Activated CD4-positive, alpha-beta memory T cell treated with anti-CD3 and anti-CD28 coated beads, Interleukin-2, amount 10 ng/mL, durations not matched to agents 7 days and 5 days (primary cell): ENCODE measurements at places on chromosomes 2 and 18. TPM values are rescaled to one million over a fixed set of nuclear protein-coding genes. Genes with fewer than 3 reads are reported as not detected.
A peak's percentile ranks its signal among the peaks of the same experiment; 100 is the strongest.

- no peaks in the 10 kb centered on the region for H3K36me3 ChIP-seq
- no peaks in the 10 kb centered on the region for H3K4me1 ChIP-seq
- no peaks in the 10 kb centered on the region for H3K27me3 ChIP-seq
- H3K27ac ChIP-seq, result no peak overlapping the region
- H3K4me3 ChIP-seq, result no peak overlapping the region
Measured at GRCh38 chr2:2764001-2764355, 432.9 kb upstream of the MYT1L start.

- no peaks in the 10 kb centered on the region for H3K4me1 ChIP-seq
- no peaks in the 10 kb centered on the region for H3K27me3 ChIP-seq
- H3K36me3 ChIP-seq, result no peaks in the 10 kb centered on the region
- DNase-seq, result no peak
- H3K27ac ChIP-seq, result no peak overlapping the region
- no peak overlapping the region for H3K4me3 ChIP-seq
Measured at GRCh38 chr18:24918257-24918656, 433.7 kb downstream of the ZNF521 start.

GRCh38 chr2:172449911-172450550 is 22.6 kb downstream of the ITGA6 start:
- H3K36me3 ChIP-seq, result no peaks in the 10 kb centered on the region
- peaks cover 23% of the 10 kb centered on the region for H3K4me1 ChIP-seq
- peak overlapping the region; percentile 9 for H3K27ac ChIP-seq
- no peak overlapping the region for H3K4me3 ChIP-seq

- no peak overlapping the region for H3K27ac ChIP-seq
- H3K4me3 ChIP-seq, result no peak overlapping the region
- no peaks in the 10 kb centered on the region for H3K27me3 ChIP-seq
- H3K36me3 ChIP-seq, result peaks cover 14% of the 10 kb centered on the region
- no peaks in the 10 kb centered on the region for H3K4me1 ChIP-seq
Measured at GRCh38 chr2:189824694-189825396, 40.6 kb downstream of the PMS1 start.

DNA sequence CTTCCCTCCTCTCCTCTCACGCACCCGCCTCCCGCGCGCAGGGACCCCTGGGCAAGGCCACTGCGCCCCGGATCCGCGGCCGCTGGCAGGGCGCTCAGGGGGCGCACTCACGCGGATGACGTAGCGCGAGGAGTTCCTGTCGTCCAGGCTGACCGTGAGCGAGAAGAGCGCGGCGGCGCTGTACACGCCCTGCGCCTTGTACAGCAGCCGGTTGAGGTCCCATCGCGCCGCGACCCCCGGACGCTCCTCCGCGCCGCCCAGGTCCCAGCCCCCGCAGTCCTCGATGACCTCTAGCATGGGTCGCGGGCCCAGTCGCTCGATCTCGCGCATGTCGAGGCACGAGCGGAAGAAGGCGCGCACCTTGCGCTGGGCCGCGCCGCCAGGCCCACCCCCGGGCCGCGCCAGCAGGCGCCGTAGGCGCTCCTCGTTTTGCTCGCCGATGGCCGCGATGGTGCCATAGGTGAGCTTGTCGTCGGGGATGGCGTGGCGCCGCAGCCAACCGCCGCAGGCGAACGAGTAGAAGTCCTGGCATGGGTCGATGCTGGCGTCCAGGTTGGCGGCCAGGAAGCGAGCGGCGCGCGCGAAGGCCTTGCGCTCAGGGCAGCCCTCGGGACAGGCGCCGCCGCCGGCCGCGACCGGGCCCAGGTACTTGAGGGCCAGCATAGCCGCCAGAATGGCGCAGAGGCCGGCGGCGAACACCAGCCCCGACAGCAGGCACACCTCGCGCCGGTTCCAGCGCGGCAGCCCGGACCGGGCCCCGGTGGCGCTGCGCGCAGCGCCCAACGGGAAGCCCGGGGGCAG is 1.7 kb downstream of the ECEL1 start:
- peaks cover 42% of the 10 kb centered on the region for H3K27me3 ChIP-seq
- no peak overlapping the region for H3K27ac ChIP-seq
- peaks cover 8% of the 10 kb centered on the region for H3K4me1 ChIP-seq
- H3K36me3 ChIP-seq, result no peaks in the 10 kb centered on the region
- no peak for DNase-seq

- H3K4me1 ChIP-seq, result no peaks in the 10 kb centered on the region
- no peaks in the 10 kb centered on the region for H3K27me3 ChIP-seq
- H3K4me3 ChIP-seq, result no peak overlapping the region
- no peak for DNase-seq
Measured at GRCh38 chr2:66522611-66523376, 87.9 kb downstream of the MEIS1 start.

- no peak overlapping the region for H3K27ac ChIP-seq
- no peak overlapping the region for H3K4me3 ChIP-seq
- no peaks in the 10 kb centered on the region for H3K4me1 ChIP-seq
Measured at GRCh38 chr2:233311241-233311926, 3.8 kb downstream of the SAG start.

DNA sequence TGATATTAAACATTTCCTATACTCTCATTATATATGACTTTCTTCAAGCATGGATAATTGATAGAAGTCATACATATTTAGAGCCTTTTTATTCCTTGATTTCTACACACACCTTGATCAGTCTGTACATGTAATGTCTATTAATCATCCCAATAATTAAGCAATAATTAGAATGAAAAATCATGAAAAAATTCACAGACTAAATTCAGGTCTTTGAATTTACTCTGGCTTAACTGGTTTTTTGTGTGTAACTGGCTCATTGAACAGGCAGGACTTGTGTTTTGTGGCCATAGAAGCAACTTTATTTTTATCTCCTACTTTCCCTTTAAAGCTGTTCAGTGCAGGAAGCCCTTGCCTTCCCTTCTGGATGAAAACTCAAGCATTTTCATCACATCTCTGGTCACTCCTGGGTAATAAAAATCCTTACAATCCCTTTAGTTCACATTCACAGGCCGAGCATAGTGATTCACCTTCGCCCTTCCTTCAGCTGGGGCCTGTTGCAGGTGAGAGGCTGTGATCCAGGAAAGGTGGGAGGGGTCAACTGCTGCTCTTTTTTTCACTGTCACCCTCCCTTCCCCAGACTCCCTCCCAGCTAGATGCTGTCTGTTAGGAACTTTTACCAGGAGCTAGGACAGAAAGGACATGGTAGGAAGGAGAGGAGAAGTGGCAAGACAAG is 58.0 kb upstream of the ITSN2 start:
- no peaks in the 10 kb centered on the region for H3K27me3 ChIP-seq
- no peak for DNase-seq
- H3K4me1 ChIP-seq, result no peaks in the 10 kb centered on the region

GRCh38 chr2:199462347-199462955 is 4.7 kb upstream of the SATB2 start:
- peaks cover 16% of the 10 kb centered on the region for H3K36me3 ChIP-seq
- no peak overlapping the region for H3K27ac ChIP-seq
- H3K27me3 ChIP-seq, result peaks cover 70% of the 10 kb centered on the region
- peaks cover 27% of the 10 kb centered on the region for H3K4me1 ChIP-seq
- DNase-seq, result no peak

DNA sequence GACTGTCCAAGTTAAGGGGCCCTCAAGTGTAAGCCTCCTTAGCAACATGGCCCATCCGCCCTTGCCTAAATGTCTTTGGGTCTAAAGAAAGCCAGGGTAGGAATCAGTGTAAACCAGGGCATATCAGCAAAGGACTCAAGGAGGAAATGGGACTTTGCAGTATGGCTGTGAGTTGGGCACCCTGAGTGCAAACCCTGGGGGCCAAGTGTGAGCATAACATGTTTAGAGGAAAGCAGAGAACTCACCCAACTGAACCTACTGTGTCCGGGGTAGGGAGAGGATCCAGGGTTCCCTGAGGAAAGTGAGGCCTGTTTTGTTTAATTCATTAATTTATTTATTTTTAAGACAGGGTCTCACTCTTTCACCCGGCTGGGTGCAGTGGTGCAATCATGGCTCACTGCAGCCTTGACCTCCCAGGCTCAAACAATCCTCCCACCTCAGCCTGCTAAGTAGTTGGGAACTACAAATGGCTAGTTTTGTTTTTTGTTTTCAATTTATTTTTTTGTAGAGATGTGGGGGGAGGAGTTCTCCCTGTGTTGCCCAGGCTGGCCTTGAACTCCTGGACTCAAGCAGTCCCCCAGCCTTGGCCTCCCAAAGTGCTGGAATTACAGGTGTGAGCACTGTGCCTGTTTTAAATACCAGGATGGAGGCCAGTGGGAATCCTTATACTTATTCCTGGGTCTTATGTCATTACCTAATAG is 51.0 kb upstream of the ACTR3 start:
- H3K36me3 ChIP-seq, result no peaks in the 10 kb centered on the region
- no peak for DNase-seq
- H3K4me1 ChIP-seq, result no peaks in the 10 kb centered on the region
- H3K27me3 ChIP-seq, result no peaks in the 10 kb centered on the region
- H3K4me3 ChIP-seq, result no peak overlapping the region

DNA sequence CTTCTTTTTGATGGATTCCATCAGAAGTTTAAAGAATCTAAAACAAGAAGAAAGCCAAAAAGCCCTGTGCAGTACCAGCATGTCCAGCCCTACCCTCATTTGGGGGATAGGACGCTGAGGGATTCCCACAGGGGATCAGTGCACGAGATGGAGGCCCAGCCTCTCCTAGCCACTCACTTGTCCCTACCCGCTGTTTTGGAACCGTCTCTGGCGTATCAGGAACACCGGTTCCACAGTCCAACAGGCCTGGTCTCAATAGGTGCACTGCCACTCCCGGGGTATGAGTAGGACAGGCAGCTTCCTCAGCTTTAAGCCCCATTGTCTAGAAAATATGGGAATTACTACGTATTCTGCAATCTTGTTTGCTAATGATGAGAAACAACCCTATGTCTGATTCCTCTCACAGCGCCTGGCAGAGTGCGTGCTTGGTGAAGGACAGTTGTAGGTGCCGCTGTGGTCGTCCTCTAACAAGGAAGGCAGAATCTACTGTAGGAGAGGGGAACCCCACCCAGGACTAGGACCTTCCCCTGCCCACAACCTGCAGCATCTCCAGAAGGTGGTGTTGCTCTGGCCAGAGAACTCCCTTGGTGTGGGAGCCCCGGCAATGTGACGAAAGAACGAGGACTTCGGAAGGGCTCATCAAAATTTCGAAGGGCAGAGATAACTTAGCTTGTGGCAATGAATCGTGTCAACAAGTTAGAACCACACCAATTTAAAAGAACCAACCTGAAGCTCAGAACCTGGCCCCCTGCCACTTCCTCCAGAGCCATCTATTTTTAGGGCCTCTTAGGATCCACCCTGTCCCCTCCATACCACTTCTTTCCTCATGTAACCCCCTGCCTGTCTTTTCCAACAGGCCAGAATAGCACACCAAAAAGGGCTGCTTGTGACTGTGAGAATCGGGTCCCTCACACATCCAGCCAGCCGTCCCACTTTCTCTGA is 71.7 kb downstream of the POLR1A start:
- H3K4me3 ChIP-seq, result no peak overlapping the region
- H3K36me3 ChIP-seq, result peaks cover 66% of the 10 kb centered on the region
- peak overlapping the region; percentile 72 for H3K27ac ChIP-seq
- no peak for DNase-seq
- no peaks in the 10 kb centered on the region for H3K27me3 ChIP-seq

DNA sequence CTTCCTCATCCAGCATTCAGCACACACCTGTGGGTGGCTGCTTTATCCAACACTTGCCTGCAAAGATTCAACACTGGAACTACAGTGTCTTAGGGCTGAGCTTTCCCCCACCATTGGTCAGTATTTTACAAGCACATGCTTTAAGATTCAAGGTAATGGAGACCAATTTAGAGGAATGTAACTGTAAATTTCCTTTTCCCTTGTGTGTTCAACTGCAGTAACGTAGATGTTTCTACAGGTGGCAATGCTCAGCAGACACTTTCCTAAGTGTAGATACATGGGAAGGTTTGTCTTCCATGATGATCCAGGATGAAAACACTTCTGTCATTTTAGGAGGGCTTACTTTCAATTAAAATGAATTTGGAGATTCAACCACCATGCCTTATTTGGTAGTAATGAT is 143.6 kb upstream of the PXDN start:
- no peak for DNase-seq
- H3K4me1 ChIP-seq, result no peaks in the 10 kb centered on the region
- no peak overlapping the region for H3K27ac ChIP-seq
- no peak overlapping the region for H3K4me3 ChIP-seq
- H3K36me3 ChIP-seq, result no peaks in the 10 kb centered on the region
- peaks cover 8% of the 10 kb centered on the region for H3K27me3 ChIP-seq

DNA sequence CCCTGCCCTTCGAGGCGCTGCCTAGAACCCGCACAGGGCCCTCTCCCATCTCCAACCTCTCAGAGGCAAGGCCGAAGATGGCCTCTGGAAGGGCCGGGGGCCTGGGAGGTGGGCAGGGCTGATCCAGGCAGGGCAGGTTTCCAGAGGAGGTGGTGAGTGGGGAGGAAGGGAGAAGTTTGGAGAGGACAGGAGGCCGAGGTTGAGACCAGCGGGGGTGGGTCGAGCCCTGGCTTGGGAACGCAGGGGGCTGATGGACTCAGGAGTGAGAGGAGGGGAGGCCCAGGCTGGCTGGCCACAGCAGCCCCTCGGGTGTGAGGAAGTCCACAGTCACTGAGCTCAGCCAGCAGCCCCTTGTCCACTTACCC is 10.5 kb downstream of the CAPN10 start:
- H3K36me3 ChIP-seq, result peaks cover 8% of the 10 kb centered on the region
- no peaks in the 10 kb centered on the region for H3K27me3 ChIP-seq
- H3K4me1 ChIP-seq, result no peaks in the 10 kb centered on the region
- no peak overlapping the region for H3K27ac ChIP-seq
- no peak for DNase-seq

GRCh38 chr2:41448221-41448620 is 599.6 kb upstream of the PKDCC start:
- H3K36me3 ChIP-seq, result no peaks in the 10 kb centered on the region
- DNase-seq, result no peak
- H3K4me1 ChIP-seq, result no peaks in the 10 kb centered on the region
- no peak overlapping the region for H3K27ac ChIP-seq
- no peak overlapping the region for H3K4me3 ChIP-seq
- H3K27me3 ChIP-seq, result no peaks in the 10 kb centered on the region

DNA sequence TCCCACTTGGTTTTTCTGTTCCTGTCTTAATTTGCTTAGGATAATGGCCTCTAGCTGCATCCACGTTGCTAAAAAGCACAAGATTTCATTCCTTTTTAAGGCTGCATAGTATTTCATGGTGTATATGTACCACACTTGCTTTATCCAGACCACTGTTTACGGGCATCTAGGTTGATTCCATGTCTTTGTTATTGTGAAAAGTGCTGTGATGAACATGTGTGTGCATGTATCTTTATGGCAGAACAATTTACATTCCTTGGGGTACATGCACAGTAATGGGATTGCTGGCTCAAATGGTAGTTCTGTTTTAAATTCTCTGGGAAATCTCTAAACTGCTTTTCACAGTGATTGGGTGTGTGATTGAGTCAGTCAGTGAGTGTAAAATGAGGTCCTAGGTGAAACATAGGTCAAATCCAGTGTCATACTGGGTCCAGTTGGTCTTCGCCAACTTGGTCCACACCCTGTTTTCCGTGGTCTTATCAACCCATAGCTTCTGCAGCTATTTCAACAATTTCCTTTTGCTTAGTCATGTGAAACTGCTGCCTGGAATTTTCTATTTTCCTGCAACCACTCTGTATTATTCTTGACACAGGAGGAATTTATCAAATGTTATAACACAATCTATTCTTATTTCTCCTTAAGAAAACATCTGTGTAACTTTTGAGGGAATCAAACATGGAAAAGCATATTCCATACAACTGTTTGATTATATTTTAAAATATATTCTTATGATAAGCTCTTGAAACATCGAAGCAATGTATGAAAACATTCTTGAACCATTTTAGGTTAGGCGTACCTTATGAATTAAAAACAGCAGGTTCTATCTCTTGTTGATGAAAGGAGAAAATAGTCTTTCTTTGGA is 82.9 kb downstream of the ADCYAP1 start:
- H3K27me3 ChIP-seq, result no peaks in the 10 kb centered on the region
- no peak overlapping the region for H3K4me3 ChIP-seq
- no peak for DNase-seq
- no peak overlapping the region for H3K27ac ChIP-seq
- H3K4me1 ChIP-seq, result no peaks in the 10 kb centered on the region
- no peaks in the 10 kb centered on the region for H3K36me3 ChIP-seq

The DES gene
- total RNA-seq, result not detected

The ATP6V1C2 gene
- total RNA-seq, result not detected

The PDE11A gene
- total RNA-seq, result not detected

The IL37 gene
- total RNA-seq, result 0.33 TPM
